ENCODE measurements at places on chromosomes 5 and 9. TPM values are rescaled to one million over a fixed set of nuclear protein-coding genes. Genes with fewer than 3 reads are reported as not detected.
A peak's percentile ranks its signal among the peaks of the same experiment; 100 is the strongest.

GRCh38 chr5:57911438-57911837 lies 428.8 kb upstream of the ACTBL2 start:
- peak; percentile 62 for DNase-seq

- no peak for DNase-seq
Measured at GRCh38 chr5:130885027-130885426, 280.0 kb downstream of the HINT1 start.

- DNase-seq: no peak
Measured at GRCh38 chr9:12980085-12980851, 205.4 kb downstream of the LURAP1L start.

Gene ZNF879
- 4.4 TPM for total RNA-seq

Gene RNF14
- 75.7 TPM for total RNA-seq

- no peak for DNase-seq
Measured at GRCh38 chr5:28132151-28132550, 1093.8 kb upstream of the CDH9 start.

- peak; percentile 59 for DNase-seq
Measured at GRCh38 chr9:77910194-77910621, 121.4 kb downstream of the GNAQ start.

- no peak for DNase-seq
Measured at GRCh38 chr9:113139225-113139829, 11.5 kb upstream of the SLC31A2 start.

Gene MAP3K1
- 55.1 TPM for total RNA-seq

- peak; percentile 87 for DNase-seq
Measured at GRCh38 chr9:133406480-133407307, 11.1 kb downstream of the REXO4 start.

Gene SLC45A2
- 0.09 TPM for total RNA-seq

- no peak for DNase-seq
Measured at GRCh38 chr5:4099386-4099785, 503.8 kb downstream of the IRX1 start.

- no peak for DNase-seq
Measured at GRCh38 chr5:173963867-173964441, 25.0 kb upstream of the C5orf47 start.

GRCh38 chr5:3364941-3365340 lies 230.7 kb upstream of the IRX1 start:
- no peak for DNase-seq

Gene ASS1
- 9.5 TPM for total RNA-seq

GRCh38 chr9:32463500-32464293 lies 62.3 kb downstream of the RIGI start:
- DNase-seq: no peak

Gene SLC6A7
- not detected for total RNA-seq

DNA sequence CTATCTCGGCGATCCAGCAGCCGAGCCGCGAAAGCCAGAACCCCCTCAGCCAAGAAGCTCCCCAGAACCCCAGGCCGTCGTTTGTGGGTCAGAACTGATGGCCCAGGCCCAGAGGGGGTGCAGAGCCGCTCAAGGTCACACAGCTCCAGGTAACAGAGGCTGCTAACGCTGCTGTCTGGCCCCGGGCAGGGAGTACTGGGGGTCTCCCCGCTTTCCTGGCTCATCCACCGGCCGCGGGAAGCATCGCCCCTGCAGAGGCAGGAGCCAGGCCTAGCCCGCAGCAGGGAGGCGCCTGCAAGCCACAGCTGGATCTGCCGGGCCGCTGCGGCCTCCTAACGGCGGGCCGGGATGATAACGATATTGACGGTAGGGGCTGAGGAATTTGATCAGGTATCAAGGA lies 39.4 kb upstream of the CTSV start:
- DNase-seq: no peak

- no peak for DNase-seq
Measured at GRCh38 chr9:116464987-116465571, 222.0 kb upstream of the TRIM32 start.

Gene TAF11L10
- total RNA-seq: not detected

DNA sequence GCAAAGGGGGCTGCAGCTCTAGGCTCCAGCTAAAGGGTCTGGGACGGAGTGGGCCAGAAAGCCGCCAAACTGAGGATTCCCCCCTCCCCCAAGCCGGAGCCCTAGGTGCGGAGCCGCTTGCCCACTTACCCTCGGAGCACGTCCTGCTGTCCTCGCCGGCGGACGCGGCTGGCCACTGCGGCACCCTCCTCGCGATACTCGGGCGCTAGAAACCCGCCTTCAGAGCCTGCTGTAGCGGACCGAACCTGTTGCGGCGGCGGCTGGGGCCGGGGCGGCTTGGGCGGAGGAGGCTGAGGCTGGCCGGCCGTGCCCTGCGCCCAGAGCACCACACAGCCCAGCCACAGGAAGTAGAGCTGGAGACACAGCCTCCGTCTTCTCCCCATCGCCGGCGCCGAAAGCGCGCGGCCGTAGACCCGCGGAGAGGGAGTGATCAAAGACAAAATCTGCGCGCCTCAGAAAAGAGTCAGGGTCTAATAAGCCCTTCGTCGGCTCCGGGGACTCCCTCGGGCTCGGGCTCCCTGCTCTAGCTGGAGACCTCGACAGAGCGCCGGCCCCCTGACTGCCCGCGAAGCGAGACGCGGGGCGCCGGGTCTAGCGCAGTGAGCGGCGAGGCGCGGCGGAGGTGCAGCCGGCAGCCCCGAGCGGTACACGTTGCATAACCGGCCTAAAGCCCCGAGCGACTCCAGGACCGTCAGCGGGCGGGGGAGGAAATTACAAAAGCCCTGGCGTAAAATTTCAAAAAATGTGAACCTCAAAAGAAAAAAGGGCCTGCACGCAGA lies 635 bp downstream of the FBN2 start:
- DNase-seq: peak; percentile 24
